ENCODE measurements at places on chromosomes 12 and 14.
A peak's percentile ranks its signal among the peaks of the same experiment; 100 is the strongest.

GRCh38 chr14:33432407-33433023, 493.8 kb downstream of the NPAS3 start:
- DNase-seq = no peak

DNA sequence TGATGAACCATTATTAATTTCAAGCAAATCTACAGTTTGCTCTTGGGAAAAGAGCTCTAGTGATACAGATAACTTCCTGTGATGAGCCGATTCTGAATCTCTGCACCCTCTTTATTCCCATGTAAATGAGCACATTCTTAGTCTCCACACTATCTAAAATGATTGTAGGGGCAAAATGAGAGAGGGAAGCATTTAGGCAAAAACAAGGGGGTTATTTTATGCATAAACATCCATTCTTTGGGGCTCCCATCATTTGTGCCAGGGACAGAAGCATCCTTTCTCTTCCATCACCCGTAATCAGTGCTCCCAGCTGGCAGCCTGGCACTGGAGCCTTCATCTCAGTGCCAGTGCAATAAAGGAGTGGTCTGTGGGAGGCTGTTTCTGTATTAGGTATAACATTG, 1.7 kb upstream of the GPD1 start:
- DNase-seq = no peak

DNA sequence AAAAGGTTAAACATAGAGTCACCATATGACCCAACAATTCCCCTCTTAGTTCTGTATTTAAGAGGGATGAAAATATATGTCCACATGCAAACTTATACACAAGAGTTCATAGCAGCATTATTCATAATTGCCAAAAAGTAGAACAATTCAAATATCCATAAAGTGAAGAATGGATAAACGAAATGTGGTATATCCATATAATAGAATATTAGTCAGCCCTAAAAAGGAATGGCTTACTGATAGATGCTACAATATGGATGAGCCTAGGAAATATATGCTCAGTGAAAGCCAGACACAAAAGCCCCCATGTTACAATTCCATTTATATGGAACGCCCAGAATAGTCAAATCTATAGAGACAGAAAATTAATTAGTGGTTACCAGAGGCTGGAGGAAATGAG, 44.1 kb upstream of the RIN3 start:
- DNase-seq = no peak

- DNase-seq = no peak
Measured at GRCh38 chr12:117437516-117438255, 76.3 kb upstream of the NOS1 start.

DNA sequence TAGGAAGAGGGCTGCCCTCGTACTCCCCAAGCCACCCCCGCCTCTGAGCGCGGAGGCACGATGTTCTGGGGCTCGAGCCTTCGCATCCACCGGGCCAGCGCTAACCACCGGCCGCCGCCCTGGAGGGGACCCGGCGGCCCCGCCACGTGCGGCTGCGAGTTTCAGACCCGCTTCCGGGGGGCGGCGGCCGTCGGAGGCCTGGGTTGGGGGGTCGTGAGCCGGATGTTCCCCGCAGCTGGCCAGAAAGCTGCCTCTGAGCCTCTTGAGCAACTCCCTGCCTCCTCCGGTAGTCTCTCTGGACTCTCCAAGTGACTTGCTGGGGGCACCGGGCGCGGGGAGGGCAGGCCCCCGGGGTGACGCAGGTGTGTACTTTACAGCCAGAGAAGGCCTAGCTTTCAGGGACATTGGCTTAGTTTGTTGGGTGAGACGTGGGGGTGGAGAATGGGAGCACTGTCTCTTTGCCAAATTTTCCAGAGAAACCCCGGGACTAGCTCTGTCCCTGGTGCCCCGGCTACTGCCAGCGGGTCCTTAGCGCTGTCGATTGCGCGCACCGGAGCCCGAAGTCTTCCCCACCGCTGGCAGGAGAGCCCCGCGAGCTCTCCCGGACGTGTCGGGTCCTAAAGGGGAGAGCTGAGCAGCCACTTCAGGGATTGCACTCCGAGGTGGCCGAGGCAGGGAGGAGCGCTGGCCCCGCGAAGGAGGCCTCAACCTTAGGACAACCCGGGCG, 15.6 kb downstream of the OTX2 start:
- DNase-seq = no peak

GRCh38 chr14:40989260-40989659, 617.4 kb upstream of the LRFN5 start:
- no peak for DNase-seq

GRCh38 chr14:100083706-100084105, 18.5 kb downstream of the EVL start:
- no peak for DNase-seq

GRCh38 chr14:71441126-71441525, 491.1 kb upstream of the RGS6 start:
- no peak for DNase-seq

DNA sequence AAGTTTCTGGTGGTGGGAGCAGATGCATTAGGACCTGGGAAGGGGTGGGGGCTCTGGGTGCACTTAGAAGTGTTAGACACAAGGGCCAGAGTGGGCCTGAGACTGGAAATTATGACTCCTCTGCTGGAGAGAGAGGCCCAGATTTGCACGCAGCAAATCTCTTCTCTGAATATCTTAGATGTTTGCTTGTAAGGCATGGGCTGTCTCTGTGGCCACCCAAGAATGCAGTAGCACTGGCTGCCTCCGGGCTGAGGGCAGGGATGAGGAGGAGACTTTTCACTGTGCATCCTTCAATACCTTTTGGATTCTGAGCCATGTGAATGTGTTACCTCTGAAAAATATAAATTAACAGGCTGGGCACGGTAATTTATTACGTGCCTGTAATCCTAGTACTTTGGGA, 14.0 kb upstream of the RABGGTA start:
- no peak for DNase-seq

DNA sequence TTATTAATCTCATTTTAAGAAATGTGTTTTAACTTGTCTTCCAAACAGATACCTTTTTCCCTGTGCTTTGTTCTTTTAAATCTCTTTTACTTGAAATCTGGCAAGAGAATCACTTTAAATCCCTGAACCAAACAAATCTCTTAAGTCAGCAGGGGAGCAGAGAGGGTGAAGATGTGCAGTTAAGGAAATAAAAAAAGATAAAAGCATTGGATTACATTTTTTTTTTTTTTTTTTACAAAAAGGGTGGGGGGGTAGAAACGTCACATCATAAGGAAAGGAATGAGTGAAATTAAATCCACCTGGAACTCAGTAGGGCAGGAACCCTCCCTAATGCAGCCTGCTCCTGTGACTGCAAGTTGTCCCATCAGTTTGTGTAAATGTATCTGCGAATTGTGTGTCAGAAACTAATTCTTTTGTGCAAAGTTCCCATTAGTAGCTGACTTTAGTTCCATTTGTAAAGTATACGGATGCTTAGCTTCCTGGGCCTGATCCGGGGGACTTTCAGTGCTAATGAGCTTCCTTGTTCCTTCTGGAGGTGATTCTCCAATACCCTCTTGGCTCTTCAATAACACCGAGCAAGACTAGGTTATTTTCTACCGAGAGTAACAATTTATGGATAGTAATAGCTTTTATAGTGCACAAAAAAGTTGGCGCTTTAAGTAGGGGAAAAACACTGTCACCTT, 1.5 kb downstream of the TTC6 start:
- DNase-seq = no peak

DNA sequence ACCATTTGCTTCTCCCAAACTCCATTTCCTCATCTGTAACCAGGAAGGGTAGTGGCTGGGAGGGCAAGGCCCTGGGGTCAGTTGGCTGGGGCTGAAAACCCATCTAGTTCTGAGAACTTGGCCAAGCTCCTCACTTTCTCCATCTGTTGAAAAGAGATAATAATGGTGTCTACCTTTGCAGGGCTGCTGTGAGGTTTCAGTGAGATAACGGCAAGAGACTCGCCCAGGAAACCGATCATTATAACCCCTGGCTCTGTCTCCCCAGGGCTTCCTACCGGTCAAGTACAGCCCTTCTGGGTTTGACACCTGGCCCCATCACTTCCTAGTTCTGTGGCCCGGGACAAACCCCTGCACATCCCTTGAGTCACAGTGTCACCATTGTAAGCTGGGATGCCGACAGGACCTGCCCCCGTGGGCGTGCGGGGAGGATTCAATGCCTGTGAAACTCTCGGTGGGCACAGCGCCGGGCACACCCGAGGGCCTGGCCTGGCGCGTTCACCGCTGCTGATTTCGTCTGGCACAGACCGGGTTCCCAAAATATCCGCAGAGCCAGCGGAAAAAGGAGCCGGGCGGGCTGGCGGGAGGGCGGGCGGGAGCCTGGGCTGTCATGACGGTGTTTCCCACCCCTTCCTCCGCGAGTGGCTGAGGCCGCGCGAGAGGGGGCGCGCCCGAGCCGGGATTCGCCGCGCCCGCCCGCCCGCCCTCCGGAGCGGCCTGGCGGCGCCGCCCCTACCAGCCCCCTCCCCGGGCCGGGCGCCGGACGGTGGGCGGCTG, 4.4 kb downstream of the KMT5A start:
- DNase-seq = peak; percentile 78

DNA sequence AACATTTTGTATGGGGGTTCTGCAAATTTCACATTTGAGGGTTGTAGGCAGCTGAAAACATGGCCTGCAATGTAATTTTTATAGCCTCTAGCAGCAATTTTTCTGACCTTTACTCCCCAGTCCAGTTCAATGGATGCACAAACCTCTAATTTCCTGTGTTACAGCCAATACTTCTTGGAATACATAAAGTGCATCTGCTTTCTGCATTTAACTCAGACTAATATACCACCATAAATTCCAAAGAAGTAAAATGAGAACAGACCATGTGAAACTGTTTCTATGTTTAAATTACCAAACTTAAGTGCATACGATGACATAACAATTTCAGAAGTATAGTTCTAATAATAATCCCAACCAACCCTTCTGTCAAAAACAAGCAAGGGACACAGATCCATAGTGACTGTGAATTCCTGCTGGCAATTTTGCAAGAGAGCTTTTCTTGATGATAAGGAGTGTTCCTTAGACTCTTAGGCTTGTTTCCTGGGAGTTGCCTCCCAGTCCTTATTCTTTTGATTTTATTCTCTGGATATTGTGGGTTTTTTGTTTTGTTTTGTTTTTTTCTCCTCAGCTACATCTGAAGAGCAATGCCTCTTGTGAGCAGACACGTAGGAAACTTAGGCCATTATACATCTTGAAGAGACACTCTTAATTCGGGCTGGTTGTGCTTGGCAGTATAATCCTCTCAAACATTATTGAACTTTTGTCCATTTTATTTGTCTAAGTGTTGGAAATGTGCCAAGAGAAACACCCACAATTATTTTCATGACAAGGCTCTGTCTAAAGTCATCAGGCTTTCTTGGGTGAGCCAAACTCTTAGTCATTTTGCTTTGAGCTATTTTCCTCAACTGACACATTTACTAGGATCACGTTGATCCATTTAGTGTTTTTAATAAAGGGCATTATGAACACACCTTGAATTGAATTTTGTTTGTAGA, 51.3 kb upstream of the RERGL start:
- no peak for DNase-seq

DNA sequence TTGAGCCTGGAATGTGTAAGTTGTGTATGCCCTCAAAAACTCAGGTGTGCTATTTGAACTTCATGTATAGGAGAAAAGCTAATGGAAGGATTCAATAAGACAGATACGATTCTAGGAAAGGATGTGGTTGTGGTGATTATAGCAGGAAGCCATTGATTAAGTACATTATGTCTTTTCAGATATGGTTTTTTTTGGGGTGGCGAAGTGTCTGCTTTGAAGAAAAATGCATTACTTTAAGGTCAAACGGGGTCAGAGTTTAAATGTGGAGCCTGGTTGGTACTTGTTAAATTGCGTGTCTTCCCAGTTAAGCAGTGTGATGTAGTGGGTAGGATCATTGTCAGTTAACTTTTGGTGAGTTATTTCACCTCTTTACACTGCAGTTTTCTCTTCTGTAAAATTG, 13.0 kb upstream of the NUP107 start:
- no peak for DNase-seq

- no peak for DNase-seq
Measured at GRCh38 chr14:101521473-101521915, 39.8 kb upstream of the DIO3 start.

DNA sequence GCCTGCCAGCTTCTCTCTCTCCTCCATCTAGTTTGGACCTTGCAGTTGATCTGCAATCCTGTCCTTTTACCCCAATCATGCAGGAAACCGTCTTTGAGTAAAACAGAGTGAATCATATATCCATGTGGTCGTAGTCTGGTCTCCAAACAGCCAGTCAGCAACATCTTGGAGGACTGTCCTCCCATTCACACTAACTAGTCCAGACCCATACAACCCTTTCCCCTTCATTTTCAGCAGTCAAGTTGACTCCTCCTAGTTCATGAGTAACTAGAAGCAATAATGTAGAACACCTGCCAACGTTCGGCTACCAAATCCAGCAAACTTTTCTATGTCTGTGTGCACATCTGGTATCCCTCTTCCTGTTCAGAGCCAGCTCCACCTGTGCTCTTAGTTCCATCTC, 10.8 kb upstream of the BIN2 start:
- DNase-seq = no peak

DNA sequence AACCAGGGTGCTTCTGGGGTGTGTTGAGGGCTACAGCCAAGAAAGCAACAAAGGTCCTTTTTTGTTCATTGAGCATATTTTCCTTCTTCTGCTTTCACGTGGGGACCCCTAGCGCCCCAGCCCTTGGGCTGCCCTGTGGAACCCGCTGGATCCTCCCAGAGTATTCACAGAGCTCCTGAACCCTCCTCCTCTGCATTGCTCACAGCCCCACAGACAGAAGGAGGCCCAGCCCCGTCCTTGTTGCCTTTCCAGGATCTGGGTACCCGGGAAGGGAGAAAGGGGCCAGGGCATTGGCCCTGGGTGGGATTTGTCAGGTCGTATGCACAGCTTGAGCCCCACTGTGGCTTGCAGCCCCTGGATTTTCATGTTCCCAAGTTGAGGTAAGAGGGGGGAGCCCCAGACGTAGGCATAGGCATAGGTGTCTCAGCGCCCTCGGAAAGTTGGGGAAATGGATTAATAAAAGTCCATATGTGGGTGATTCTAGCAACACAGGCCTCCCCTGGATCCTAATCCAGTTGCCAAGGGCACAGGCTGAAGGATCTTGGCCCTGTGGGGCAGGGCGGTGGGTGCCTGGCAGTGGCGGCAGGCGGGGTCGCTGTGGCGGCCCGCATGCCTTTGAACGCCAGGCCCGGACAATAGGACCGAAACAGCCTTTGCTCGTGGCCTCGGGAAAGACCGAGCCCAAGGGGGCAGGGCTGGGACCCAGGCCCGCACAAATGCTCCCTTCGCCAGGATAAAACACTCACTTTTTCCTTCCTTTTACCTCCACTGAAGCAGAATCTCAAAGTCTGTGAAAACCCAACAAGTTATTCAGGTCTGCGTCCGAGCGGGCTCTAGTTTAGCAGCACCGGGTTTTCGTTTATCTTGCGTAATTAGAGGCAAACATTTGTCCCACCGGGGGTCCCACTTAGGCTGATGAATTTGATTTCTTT, 3.0 kb upstream of the HOXC10 start:
- DNase-seq = no peak

- DNase-seq = no peak
Measured at GRCh38 chr12:22215467-22216253, 118.8 kb downstream of the ST8SIA1 start.

DNA sequence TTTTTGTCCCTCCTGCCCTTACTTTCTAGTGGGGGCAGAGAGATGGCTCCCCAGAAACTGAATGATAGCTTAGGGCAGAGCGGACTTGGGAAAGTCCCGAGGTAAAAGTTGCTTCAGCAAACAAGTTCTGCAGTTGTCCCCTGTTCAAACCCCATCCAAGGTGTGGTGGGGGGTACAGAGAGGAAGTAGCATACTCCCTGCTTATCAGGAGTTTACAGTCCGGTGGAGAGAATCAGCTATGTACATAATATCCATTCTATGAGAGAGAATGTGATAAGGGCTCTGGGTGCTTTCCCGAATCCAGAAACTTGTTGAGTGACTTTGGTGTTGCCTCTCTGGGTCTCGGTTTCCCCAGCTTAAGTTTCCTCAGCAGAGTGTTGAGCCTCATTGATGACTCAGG, 40.4 kb upstream of the VRK1 start:
- no peak for DNase-seq

All from activated CD8-positive, alpha-beta memory T cell treated with anti-CD3 and anti-CD28 coated beads, Interleukin-2, amount 50 U/mL, for 4 hours (primary cell).